ENCODE measurements at places on chromosomes 6 and 20.
A peak's percentile ranks its signal among the peaks of the same experiment; 100 is the strongest.

DNA sequence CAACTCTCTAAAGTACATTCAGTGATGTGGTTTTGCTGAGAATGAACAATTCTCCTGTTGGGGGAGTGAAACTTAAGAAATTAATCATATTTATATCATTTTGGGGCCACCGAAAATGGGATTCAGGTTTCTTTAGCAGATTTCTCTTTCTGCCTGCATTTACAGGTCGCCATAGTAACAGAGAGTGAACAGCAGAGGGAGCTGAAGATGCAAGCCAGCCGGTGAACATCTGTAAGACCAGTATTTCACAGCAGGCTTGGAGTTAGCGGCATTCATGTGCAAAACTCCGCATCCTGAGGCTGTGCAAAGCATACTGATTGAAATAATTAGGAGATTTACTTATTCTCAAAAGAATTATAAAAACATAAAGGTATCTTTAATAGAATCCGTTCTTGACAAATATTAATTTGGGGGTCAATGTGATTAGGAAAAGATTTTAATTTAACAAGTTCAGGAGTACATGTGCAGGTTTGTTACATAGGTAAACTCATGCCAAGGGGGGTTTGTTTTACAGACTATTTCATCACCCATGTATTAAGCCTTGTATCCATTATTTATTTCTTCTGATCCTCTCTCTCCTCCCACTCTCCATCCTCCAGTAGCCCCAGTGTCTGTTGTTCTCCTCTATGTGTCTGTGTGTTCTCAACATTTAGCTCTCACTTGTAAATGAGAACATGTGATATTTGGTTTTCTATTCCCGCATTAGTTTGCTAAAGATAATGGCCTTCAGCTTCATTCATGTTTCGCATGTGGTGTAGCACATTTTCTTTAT lies 17.8 kb upstream of the HSF2 start:
- DNase-seq, result peak; percentile 70

GRCh38 chr20:33282991-33283555 lies at the start of gene BPIFB1:
Gene BPIFB1 (plus strand): TSS chr20:33283214. CDS start chr20:33286074, 2,860 bp downstream.
- DNase-seq, result no peak

DNA sequence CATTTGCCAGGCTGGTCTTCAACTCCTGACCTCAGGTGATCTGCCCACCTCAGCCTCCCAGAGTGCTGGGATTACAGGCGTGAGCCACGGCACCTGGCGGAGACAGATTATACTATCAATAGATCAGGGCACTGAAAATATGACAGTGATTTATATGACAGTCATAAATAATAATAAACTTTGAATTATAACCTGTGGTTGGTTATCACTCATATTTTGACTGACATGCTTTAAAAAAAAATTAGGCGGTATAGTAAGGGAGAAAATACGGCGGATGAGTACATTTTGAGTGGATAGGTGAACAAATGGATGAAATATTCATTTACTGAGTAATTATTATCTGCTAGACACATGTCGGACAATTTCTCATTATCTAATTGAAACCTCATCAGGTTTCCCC lies 28.8 kb downstream of the TMEM244 start:
- DNase-seq, result no peak

GRCh38 chr6:117547688-117548621 lies 54.4 kb downstream of the GOPC start:
- no peak for DNase-seq

GRCh38 chr6:129006724-129007514 lies 124.0 kb downstream of the LAMA2 start:
- peak; percentile 50 for DNase-seq

GRCh38 chr6:70538376-70538775 lies 28.4 kb upstream of the SDHAF4 start:
- no peak for DNase-seq

- DNase-seq, result no peak
These were observed 60.1 kb downstream of the MTHFD1L start for GRCh38 chr6:150925590-150925928.
